ENCODE measurements at places on chromosomes 5 and 9.
A peak's percentile ranks its signal among the peaks of the same experiment; 100 is the strongest.

GRCh38 chr5:91898898-91899297, 515.8 kb upstream of the ARRDC3 start:
- DNase-seq: no peak

GRCh38 chr5:169350016-169350415, 49.1 kb upstream of the SLIT3 start:
- DNase-seq: no peak

- no peak for DNase-seq
Observed at GRCh38 chr9:131918481-131918880, 161.2 kb downstream of the MED27 start.

- no peak for DNase-seq
Observed at GRCh38 chr9:2691626-2692025, 25.7 kb upstream of the KCNV2 start.

DNA sequence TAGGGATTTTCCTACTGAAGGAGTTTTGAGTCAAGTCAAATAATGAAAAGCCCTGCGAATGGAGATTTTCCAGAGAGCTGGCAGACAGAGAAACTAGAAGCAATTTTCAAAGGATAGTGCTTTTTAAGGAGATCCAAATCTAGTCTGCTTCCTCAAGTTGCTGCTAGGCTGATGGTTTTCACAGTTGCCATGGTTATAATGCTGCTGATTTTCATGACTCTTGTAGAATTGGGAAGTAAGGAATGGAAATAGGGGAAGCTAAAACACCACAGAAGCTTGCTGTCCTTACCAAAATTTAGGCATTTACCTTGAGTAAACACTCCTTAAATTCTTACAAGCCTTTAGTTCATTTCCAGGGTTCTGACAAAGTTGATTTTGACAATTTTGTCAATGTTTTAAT, 30.1 kb upstream of the HAPLN1 start:
- no peak for DNase-seq

DNA sequence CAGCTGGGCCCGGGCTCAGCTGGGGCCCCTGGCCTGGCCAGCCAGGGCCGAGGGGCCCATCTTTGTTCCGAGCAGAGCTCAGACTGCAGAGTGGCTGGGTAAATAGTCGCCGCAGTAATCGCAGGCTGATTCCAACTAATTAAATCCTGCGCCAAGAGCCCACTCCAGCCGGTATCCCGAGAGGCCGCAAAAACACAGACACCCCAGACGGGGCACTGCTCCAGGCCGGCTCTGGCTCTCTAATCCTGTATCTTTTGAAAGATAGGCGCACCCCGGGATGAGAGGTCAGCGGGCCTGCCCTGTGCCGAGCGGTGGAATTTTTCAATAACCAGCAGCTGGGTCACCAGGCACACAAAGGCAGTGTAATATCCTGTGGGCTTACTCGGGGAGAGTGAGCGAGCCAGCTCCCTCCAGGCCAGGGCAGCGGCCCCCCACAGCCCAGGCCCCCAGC, 57.7 kb downstream of the LMX1B start:
- DNase-seq: peak; percentile 50

- DNase-seq: no peak
Observed at GRCh38 chr9:128782669-128783068, 4.4 kb upstream of the TBC1D13 start.

DNA sequence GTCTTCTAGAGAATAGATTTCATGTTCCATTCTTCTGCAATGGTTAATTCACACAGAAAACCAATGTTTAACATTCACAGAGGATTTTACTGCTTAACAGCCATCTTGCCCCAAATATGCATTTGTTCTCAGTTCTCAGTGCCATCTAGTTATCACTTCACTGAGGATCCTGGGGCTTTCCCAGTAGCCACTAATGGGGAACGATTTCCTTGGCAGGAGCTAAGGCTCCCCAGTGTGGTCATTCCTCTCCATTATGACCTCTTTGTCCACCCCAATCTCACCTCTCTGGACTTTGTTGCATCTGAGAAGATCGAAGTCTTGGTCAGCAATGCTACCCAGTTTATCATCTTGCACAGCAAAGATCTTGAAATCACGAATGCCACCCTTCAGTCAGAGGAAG, 3.4 kb downstream of the ERAP2 start:
- no peak for DNase-seq

- DNase-seq: no peak
Observed at GRCh38 chr9:1606253-1606652, 408.9 kb upstream of the SMARCA2 start.

DNA sequence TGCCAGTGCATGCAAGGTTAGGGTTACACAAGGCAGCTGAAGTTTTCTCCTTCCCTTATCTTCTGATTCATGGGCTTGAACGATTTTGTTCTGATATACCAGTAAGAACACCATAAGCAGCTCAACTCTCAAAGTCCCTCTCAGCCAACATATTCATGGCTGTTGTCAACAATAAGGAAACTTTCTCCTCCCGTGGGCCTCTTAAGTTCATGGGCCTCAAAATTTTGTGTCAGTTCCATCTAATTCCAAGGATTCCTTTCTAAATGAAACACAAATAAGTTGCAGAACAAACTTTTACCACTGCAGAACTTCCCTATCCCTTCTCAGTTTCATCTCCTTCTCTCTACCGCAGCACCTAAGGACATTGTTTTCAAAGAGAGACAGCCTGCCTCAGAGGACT, 23.6 kb upstream of the CAST start:
- DNase-seq: no peak

DNA sequence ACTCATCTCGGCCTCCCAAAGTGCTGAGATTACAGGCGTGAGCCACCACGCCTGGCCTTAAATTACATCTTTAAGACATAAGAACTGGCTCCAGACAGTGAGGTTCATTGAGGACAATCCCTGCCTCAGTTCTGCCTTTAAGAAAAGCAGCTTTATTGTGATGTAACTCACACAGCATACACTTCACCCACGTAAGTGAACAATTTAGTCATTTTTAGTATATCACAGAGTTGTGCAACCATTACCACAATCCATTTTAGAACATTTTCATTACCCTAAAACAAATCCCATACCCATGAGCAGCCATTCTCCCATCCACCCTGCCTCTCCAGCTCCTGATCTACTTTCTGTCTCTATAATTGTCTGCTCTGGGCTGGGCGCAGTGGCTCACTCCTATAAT, 24.0 kb upstream of the LTC4S start:
- DNase-seq: no peak

DNA sequence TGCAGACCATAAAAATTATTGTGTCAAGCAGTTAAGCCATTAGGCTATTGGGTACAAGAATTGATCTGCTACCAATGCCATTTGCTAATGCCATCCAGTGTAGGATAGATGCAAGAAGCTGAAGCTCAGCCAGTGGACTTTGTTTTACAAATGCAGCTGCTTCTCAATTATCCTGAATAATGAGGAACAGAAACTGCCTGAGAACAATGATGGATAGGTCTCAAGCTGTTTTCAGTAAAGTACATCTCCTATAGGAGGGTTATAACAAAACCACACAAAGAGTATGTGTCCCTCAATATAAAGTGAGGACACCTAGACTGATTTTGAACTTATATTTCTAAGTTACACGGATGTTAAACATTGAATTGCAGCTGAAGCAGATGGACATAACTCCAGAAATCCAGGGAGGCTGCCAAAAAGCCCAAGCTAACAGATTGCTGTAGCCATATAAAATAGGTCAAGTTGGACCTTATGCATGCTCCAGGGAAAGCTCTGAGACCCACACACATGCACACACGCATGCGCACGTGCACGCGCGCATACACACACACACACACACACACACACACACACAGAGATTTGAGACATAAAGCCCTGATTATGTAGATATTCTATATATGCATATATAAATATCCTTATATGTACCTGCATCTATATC, 482.7 kb upstream of the CD180 start:
- no peak for DNase-seq

DNA sequence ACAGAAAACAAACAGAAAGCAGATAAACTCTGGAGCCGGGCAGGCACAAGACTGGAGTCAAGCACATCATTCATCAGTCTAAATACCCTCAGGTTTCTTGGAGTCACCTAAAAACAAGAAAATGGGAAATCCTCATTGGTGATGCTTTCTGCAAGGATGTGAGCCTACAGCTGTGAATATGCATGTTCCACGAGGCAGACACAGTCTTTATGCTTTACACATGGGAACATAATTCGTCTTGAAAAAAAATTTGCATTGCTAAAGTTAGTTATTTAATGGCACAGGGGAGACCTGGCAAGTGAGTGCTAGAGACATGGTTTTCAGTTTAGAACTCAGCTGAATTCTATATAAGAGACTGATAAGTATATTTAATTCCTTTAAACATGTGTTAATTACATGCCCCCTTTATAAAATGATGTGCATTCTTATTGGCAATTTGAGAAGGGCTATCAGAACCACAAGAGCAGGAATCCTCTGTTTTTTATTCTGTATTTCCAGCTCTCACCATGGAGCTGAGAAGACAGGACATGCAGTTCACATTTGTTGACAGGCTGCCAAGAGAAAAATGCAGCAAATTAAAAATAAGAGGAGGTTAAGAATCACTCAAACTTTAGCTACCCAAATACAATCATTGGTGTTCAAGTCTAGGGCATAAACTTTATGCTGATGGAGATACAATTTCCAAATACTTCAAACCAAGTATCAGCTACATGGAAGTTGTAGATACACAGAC, 438.0 kb upstream of the MPDZ start:
- no peak for DNase-seq

DNA sequence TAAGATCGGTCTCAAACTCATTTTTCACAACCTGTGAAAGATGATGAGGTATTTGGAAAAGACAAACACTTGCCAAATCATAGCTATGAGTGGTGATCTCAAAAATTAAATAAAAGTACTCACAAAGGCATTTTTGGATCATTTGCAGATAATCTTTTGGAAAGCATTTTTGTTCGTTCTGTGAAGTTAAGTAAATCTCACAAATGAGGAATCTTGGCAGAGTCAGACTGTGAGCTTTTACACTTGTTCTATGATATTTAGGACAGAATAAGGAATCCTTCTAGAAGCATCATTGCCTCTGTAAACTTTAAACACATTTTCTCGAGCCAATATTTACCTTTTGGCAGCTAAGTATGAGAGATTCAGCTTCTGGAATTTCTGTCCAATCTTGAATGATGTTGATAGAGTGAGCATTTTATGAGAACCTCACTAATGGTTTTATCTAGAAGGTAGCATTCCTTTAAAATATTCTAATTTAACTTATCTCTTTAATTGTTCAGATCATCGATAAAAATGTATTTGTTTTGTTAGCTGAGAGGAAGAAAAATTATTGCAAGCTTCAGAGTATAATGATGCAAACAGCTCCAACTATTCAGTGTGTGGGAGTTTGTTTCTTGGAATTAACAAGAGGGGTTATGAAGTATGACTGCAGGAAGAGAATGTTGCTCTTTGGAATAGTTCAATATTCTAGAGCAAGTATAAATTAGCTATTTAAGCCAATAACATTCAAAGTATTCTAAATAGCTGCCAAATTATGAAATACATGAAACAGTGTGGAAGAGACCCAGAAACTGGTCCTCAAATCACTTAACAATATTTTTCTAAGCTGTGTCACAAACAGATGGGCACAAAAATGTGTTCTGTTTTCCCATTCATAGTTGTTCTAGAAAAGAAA, 48.6 kb upstream of the SLCO6A1 start:
- DNase-seq: no peak

- DNase-seq: peak; percentile 90
Observed at GRCh38 chr5:149320791-149321330, 24.4 kb upstream of the GRPEL2 start.

GRCh38 chr9:72390907-72391306, 25.9 kb upstream of the ZFAND5 start:
- no peak for DNase-seq

GRCh38 chr5:98770209-98770910, 3.1 kb upstream of the RGMB start:
- DNase-seq: peak; percentile 25

GRCh38 chr9:121105531-121105930, 30.8 kb downstream of the CNTRL start:
- DNase-seq: no peak

- peak; percentile 90 for DNase-seq
Observed at GRCh38 chr9:124835026-124835557, 18.2 kb upstream of the WDR38 start.

GRCh38 chr9:14273696-14274121, 40.2 kb downstream of the NFIB start:
- no peak for DNase-seq

DNA sequence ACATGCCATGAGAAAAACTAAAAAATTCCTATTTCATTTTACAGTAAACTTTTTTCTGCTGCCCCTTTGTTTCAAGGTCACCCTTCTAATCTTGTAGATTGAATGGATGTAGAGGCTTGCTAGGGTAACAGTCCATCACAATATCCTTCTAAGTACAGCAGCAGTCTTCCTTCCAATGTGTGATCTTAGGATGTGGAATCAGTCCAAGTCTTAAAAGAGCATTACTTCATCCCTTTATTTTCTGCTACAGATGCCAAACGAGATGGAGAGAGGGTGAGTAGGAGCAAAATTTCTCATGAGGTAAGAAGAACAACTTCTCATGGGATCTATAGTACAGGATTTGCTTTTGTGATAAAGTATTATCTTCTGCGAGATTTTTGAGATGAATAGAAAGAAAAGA, 704 bp upstream of the IL33 start:
- no peak for DNase-seq

DNA sequence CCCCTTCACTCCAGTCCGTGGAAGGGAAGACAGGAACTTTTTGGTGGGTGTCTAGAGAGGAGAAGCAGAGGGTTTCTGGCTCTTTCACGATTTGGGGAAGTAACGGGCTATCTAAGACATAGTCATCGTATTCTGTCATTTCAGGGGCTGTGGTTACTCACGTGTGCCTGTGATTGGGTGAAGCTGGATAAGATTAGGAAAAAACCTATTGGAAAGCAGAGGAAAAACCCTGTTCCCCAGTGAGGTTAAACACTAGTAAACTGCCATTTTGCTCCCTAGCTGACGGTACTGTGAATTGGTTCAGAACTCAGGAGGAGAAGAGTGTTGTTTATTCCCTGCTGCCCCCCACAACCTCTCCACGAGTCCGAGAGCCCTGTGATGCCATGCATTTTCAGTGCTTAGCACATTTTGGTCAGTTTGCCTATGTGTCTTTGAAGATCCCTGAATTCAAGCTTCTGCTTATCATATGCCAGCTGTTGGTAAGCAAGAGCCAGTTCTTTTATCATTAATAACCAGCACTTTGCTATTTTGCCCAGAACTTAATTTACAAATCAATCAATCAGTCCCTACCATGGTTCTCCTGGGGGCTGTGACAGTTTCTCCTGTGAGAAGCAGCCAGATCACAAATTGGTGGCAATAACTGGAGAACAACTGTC, 45.1 kb upstream of the ROR2 start:
- no peak for DNase-seq

- no peak for DNase-seq
Observed at GRCh38 chr9:98780059-98780749, 16.2 kb downstream of the ANKS6 start.

- no peak for DNase-seq
Observed at GRCh38 chr5:147143215-147143614, 91.6 kb upstream of the STK32A start.
